ENCODE measurements at places on chromosomes 7 and 10.

DNA sequence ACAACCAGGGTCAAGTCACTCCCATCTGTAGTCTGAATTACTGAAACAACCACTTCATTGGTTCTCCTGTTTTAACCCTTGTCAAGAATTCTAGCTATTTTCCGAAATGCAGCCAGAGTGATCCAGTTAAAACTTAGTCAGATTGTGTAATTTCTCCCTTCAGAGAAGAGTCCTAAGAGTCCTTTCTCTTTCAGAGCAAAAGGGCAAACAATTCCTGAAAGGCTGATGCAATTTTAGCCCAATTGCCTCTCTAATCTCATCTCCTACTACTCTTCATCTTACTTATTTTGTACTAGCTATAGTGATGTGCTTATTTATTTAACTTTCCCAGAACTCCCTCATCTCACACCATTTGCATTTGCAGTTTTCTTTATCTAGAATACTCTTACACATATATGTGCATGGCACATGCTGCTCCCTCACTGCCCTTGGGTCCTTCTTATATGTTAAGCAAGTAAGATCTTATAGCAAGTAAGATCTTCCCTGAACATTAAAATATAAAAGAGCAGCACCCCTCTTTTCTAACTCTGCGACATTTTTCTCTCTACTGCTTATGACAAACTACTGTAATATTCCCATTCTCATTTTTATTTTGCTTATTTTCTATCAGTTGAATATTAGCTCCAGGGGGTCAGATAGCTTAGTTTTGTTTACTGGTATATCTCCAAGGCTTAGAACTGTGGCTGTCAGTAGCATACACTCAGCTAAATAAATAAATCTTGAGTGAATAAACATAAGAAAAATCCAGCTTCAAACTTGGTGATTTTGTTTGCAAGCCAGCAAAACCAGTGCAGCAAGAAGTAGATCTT is 44.6 kb downstream of the HGF start:
- DNase-seq, result no peak

- DNase-seq, result no peak
Observed at GRCh38 chr10:119219871-119220270, 12.5 kb downstream of the GRK5 start.

DNA sequence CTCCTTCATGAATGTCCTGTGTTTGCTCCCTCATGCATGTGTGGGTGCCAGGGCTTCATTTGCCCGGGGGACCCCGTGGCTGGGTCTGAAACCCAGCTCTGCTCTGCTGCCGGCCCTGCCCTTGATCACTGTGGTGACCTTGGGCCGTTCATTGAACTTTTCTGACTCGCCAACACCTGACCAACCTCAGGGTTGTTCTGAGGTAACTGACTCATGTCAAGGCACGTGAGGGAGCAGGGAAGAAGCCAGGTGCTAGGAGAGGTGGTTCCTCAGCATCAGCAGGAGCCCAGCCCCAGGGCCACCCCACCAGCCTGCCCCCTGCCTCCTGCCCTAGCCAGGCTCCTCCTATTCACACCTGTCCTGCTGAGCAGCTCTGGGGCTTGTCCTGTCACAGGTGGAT is 47.9 kb downstream of the TBATA start:
- DNase-seq, result no peak

DNA sequence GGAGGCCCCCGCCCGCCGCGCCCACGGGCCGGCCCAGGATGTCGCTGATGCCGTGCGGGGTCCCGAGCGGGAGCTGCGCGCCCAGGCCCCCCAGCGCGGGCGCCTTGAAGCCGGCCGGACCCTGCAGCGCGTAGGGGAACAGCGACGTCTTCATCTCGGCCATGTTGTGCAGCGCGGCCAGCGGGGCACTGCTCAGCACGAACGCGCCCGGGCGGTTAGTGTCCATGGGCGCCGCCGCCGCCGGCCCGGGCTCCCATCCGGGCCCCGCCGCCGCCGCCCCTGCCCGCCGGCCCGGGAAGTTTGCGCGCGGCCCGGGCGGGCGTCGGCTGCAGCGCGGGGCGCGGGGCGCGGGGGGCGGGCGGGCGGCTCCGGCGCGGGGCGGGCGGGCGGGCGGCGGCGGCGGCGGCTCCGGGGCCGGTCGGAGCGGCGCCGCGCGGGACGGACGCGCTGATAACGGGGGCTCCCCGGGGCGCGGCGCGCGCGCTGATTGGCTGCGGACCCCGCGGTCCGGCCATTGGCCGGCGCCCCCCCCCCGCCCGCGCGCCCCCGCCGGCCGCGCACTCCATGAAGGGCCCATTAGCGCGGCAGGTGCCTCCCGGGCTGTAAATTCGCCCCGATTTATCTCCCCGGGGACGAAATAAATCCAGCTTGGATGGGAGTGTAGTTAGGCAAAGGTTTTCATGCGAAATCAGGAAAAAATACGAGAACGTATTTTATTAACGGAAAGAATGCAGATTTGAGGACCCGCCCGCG is at the start of gene NKX6-2:
Gene NKX6-2, minus strand, starts transcription at position 425 of the 753 bp plus-strand sequence. Its CDS starts 199 bp downstream, at position 226.
- DNase-seq, result peak; percentile 57

GRCh38 chr10:7407368-7408290 is 3.2 kb downstream of the SFMBT2 start:
- peak; percentile 80 for DNase-seq

- peak; percentile 52 for DNase-seq
Observed at GRCh38 chr7:47380325-47381133, 201.4 kb downstream of the TNS3 start.

- DNase-seq, result no peak
Observed at GRCh38 chr10:3554121-3554522, 230.9 kb downstream of the KLF6 start.

DNA sequence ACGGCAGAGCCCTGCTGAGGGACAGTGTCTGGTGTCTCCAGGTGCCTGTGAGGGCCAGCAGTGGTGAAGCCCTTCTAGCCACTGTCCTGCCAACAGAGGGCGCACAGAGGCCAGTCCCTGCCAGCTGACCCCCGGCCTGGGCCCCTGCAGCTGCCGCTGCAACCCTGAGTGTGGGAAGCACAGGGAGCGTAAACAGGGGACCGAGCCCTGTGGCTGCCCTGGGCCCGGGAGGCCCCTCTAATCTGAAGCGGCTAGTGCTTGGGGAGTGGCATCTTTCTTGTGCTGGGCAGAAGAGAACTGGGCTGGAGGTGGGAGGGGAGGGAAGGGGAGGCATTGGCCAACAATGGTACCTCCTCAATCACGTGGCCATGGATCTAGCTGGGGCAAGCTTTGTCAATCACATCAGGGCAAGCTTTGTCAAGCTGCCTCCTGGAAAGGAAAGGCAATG is 34.6 kb downstream of the TRIM8 start:
- DNase-seq, result peak; percentile 93

GRCh38 chr7:28542410-28542809 is 130.1 kb downstream of the CREB5 start:
- no peak for DNase-seq

GRCh38 chr7:157462840-157463239 is 126.0 kb downstream of the DNAJB6 start:
- DNase-seq, result peak; percentile 3

GRCh38 chr10:110365356-110366143 is 60.8 kb upstream of the SMNDC1 start:
- DNase-seq, result no peak

DNA sequence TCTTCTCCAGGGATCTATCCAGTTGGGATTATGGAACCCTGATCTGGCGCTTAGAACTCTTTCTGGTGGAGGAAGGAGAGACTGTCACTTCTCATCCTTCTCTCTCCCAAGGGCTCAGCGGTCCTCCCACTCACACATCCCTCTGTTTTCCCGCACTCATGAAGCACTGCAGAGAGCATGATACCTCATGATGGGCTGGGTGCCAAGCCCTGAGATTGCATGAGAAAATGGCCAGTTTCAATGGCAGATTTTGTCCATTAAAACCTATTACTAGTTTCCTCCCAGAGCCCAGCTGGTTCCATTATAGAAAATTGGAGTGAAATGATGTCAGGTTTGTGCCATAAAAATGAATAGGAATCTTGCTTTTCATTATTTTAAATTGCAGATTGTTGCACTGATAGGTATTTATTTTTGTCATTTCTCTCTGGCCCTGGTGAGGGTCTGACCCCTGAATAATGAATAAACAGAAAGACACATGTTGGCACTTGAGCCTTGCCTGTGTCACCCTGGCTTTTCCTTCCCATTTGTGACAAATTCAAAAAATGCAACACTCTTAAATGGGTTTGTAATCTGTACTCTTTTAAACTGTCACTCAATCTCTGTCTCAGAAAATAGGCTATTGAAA is 1151.1 kb downstream of the TYW1 start:
- DNase-seq, result no peak

- no peak for DNase-seq
Observed at GRCh38 chr7:111080495-111081105, 10.3 kb upstream of the LRRN3 start.

DNA sequence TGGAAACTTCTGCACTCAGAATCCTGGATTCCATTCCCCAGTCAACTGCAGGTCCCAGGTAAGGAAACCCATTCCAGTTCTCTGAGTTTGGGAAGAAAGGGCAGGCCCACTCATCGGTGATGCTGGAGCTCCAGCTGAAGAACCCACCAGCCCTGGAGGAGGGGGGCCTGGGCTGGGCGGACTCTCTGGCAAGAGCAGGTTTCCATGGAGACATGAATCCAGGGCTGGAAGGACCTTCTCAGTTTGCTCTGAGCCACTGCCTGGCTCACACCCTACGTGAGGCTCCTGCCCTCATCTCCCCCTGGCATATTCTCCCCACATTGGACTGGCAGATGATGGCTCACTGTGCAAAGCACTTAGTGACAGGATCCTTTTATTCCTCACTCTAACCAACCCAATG is 73.3 kb upstream of the CPXM2 start:
- DNase-seq, result no peak

GRCh38 chr10:117615649-117616048 is 73.1 kb downstream of the EMX2 start:
- no peak for DNase-seq

- DNase-seq, result peak; percentile 60
Observed at GRCh38 chr10:59234816-59235429, 58.5 kb downstream of the PHYHIPL start.

DNA sequence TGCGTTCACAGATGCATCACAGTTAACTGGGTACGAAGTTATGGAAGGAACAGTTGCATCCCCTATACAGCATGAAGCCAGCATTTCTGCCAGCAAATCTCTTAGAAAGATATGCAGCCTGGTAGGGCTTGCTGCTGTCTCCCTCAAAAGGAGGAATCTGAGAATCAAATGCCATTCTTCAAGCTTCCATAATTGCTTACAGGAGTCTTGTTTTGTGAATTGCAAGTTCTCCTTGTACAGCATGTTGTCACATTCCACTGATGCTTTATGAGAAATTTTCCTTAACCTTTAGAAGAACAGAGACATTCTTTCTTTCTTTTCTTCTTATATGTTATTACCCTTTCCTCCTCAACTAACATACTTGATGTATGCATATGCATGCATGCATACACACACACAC is 134.6 kb downstream of the CHRM2 start:
- no peak for DNase-seq

GRCh38 chr7:475951-476441 is 43.6 kb downstream of the PDGFA start:
- DNase-seq, result no peak

- no peak for DNase-seq
Observed at GRCh38 chr7:42964849-42965805, 33.0 kb downstream of the MRPL32 start.

GRCh38 chr10:63801166-63801565 is 280.0 kb downstream of the REEP3 start:
- DNase-seq, result peak; percentile 50

DNA sequence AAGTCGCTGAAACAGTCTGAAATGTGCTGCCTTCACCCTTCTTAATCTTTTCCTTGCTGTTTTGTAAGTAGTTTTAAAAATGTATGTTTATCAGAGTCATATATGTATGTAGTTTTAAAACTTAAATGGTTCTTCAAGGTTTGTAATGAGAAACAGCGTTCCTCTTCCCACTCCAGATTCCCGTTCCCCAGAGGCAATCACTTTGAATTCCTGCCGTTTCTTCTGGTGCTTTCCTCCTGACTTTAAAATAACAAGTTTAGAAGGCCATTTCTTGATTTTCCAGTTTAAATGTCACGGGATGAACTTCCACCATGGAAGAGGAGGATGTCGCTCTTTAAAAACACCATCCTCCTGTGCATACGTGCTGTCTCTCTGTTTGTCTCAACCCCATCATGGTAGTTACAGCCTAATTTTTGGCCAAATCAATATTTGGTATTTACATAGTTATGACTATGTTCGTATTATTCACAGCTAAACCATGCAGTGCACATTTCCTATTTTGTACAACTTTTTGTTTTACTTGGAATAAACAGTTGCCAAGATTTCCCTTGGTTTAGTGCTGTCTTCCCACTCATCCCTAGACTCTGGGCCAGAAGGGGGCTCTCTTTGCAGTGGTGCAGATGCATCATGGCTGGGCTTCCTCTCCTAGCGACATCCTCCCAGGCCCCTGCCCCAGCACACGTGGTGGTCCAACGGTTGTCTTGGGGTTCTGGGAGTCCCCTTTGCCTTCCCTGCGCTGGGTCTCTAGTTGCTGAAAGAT is 151.4 kb downstream of the PTPN20 start:
- DNase-seq, result no peak

- no peak for DNase-seq
Observed at GRCh38 chr7:98372993-98373392, 27.9 kb downstream of the BAIAP2L1 start.

- peak; percentile 38 for DNase-seq
Observed at GRCh38 chr10:4086131-4086898, 301.3 kb upstream of the KLF6 start.

DNA sequence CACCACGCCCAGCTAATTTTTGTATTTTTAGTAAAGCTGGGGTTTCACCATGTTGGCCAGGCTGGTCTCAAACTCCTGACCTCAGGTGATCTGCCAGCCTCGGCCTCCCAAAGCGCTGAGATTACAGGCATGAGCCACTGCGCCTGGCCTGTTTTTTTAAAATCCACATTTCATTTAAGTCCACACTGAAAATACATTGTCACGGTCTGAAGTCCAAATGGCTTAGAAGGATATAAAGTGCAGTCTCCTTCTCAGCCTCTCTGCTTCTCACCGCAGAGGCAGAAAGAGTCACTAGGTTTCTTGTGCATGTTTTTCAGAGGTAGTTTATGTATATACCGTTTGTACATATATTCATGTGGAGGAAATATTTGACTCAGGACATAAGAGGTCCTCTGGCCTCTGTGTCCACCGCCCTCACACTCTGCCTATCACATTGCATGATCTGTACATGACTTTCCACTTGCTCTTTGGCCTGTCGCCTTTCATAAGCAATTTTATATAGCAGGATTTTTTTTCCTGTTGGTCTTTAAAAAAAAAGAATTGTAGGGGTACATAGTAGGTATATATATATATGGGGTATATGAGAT is 42.9 kb downstream of the BLNK start:
- no peak for DNase-seq

DNA sequence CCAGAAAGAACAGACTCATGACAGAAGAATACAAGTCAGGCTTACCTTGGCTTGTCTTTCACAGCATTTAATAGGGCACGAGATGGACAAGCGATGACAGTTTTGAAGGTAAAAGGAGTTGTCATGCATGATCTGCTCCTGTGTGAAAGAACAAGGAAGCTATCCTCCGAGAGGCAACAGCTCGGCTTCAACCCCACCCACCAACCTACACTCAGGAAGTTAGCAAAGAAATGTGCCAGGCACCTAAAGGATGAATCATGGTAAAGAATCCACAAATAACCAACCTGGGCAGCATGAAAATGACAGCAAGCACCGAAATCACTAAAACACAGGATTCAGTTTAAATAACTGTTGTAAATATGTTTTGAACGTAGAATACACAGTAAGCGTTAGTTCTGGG is 700.2 kb downstream of the TYW1 start:
- no peak for DNase-seq

GRCh38 chr10:59433720-59434428 is 71.5 kb upstream of the FAM13C start:
- peak; percentile 76 for DNase-seq
